Thyroid gland (tissue), 4 donors: ENCODE measurements at places on chromosomes 3 and 15. TPM values are rescaled to one million over a fixed set of nuclear protein-coding genes. Genes with fewer than 3 reads are reported as not detected.

DNA sequence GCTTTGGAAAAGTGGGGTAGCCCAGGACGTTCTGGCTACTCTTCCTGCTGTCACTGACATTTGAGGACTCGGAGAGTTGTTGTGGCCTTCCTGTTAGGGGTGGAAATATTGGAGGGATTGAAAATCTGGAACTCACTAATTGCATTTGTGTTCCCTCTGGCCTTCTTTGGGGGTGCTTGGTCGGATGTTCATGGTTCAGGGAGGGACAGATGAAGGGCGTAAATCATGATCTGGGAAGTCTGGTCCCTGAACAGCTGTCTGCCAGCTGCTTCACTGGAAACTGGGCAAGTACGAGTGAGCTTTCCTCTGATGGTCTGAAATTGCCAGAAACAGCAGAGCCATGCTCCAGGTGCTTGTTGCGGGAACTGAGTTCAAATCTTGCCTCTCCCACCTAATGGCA is 327.8 kb upstream of the C2CD4B start:
- DNase-seq: no peak

DNA sequence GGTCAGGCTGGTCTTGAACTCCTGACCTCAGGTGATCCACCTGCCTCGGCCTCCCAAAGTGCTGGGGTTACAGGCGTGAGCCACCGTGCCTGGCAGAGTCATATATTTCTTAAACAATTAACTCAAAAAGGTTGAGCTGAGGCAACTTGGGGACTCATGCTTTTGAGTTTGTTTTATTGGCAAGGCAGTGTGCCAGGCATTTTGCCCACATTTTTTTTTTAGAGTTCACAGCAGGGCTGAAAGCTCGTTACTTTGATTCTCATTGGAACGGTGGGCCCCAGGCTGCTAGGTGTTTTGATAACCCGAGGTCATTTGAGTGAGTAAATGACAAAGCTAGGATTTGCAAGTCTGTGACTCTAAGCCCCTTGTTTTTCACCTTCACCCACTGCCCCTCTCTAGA is 76.2 kb downstream of the CCK start:
- DNase-seq: peak; percentile 27

DNA sequence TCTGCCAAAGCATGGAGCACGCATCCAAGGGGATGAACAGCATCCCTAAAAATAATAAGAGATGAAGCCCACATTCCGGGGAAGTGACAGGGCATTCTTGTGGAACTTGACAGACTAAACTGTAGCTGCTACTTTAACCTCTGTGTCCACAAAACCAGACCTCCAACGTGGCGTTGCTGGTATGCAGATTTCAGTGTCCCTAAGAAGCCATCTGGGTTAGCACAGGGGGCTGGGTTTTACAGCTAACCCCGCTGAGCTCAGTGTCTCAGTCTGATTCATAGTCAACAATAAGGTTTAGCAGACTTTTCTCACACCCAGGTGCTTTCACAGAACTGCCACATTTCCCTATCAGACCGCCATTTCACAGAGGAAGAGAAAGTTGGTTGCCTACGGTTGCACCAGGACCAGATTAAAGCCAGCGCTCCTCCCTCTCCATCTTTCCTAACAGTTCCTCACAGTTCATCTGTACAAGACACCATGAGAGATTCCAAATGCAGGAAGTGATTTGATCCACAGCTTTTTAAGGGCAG is 61.6 kb upstream of the CTDSPL start:
- DNase-seq: no peak

GRCh38 chr3:78260388-78260787 is 1220.5 kb downstream of the ROBO2 start:
- no peak for DNase-seq

- peak; percentile 3 for DNase-seq
Measured at GRCh38 chr15:77421370-77421700, 647 bp downstream of the HMG20A start.

GRCh38 chr3:36777424-36778218 is 13.3 kb upstream of the DCLK3 start:
- no peak for DNase-seq

- no peak for DNase-seq
Measured at GRCh38 chr3:12427551-12427950, 56.7 kb upstream of the TSEN2 start.

- DNase-seq: no peak
Measured at GRCh38 chr3:56771376-56771775, 30.4 kb downstream of the ARHGEF3 start.

GRCh38 chr15:40338921-40339620 is 1.7 kb downstream of the CCDC9B start:
- peak; percentile 60 for DNase-seq

DNA sequence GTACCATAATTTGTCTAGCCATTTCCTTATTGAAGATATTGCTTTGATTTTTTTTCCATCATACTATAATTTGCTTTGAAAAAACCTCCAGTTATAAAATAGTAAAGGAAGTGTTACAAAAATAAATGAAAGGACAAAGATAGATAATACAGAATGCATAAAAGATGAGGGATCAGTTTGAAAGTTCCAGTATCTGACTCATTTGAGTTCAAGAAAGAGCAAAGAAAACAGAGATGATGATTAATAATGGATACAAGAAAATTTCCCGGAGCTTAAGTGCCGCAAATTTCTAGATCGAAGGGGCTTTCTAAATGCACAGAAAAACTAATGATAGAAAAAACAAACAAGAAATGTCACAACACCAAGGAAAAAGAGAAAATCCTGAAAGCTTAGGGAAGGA is 4.3 kb downstream of the WDR48 start:
- DNase-seq: no peak

DNA sequence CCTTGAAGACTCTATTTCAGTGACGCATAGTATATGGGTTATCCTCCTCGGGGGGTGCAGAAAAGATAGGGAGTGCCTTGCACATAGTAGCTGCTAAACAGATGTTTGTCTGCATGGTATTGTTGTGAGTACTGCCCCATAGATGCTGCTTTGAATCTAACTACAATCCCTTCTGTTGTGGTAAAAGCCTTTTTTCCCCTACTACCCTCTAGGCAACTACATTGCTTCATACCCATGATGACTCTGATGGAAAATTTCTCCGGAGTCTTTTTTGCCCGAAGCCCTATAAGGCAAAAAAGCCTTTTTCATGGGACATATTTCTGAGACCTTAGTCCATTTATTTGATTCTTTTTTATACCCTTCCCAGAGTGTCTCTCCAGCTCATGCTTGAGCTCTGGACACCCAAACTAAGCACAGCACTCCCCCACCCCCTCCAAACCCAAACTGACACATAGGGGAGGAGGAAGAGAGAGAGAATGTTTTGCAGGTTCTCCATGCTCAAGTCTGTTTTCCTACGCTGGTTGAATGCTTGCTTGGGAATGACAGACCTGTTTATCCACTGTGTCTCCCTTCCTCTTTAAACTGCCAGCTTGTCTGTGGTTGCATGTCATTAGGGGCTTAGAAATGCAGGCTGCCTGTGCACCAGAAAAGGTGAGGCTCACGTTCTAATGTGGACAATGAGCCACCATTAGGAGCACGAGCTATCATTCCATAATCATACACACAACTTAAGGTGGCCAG is 52.9 kb downstream of the LRTM1 start:
- no peak for DNase-seq

DNA sequence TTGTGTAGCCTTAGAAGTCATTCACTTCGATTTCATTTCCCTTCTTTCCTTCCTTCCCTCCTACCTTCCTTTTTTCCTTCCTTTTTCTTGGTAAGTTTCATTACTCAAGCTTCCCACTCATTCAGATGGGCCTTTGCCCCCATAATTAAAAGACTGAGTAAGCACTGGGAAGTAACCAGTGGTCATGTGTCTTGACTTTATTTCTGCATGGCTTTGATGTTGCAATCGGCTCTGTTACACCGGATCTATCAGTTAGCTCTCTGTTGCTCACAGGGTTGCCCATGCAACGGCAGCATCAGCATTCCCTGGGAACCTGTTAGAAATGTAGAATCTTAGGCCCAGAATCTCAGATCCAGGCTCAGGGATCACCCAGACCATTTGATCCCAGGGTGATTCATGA is 25.6 kb upstream of the LARS2 start:
- DNase-seq: no peak

DNA sequence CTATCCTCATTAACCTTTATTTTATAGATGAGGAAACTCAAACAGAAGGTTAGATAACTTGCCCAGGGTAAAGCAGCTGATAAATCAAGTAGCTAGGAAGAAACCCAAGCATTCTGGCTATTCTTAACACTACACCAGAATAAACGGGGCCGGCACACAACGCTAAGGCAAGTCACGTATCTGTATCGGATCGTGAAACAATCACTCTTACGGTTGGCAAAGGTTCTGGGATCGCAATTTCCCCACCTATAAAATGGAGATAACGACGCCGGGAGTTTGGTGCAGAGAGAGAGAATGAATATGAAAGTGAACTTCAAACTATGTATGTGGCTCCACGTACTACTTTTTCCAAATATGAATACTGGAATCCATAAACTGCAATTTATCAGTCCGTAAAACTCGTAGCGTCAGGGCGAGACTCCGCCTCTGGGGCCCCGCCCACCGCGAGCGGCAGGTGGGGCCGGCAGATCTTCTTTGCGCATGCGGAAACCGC is 252 bp upstream of the ARMC8 start:
- peak; percentile 93 for DNase-seq

DNA sequence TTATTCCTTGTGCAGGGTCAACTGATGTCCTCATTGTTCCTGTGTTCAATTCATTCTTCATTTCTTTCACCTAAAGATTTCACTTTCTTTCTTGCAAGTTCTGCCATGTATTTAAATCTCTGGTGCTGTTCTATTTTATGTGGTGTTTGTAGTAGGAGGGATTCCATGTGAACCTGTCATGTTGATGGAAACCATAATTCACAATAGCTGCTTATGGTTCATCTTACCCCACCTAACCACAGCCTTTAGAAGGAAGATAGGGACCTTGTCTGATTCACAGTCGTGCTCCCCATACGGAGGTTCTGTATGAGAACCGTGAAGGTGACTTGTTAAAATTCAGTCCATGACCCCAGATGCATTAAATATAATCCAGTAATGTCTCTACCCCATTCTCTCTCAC is 21.9 kb downstream of the SLCO2A1 start:
- no peak for DNase-seq

GRCh38 chr3:101453961-101454360 is 59.1 kb downstream of the SENP7 start:
- DNase-seq: no peak

DNA sequence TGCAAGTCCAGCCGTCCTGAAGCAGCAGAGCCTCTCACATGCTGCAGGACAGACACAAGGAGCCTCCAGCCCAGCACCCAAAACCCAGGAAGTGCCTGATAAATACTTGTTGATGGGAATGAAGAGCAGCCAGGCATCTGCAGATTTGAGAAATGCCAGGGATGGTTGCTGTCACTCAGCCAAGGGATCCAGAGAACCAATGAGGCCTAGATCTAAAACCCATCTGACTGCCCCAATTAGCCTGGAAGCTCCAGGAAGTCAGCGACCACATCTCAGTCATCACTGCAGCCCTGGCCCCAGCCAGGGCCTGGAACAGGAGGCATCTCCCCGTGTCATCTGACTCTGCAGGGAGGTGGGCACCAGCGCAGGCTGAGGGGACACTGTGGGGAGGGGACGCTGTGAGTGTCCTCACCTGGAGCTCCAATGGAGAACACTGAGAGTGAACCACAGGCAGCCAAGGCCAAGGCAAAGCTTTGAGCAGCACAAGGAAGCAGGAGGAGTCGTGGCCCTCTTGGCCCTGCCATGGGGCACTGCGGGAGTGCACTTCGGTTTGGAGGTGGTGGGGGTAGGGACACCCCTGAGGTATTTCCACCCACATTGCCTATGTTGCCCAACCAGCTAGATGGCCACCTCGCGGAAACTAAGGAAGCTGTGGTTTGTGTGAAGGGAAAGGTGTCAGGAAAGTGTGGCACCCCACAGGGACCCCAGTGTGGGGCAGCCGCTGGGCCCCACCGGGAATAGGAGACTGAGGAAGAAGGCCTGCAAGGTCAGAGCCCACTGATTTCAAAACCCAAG is 229.5 kb downstream of the VPS13C start:
- DNase-seq: no peak

GRCh38 chr15:60070838-60071493 is 66.9 kb downstream of the FOXB1 start:
- DNase-seq: no peak

GRCh38 chr3:1439395-1439794 is 346.6 kb downstream of the CNTN6 start:
- DNase-seq: peak; percentile 3

DNA sequence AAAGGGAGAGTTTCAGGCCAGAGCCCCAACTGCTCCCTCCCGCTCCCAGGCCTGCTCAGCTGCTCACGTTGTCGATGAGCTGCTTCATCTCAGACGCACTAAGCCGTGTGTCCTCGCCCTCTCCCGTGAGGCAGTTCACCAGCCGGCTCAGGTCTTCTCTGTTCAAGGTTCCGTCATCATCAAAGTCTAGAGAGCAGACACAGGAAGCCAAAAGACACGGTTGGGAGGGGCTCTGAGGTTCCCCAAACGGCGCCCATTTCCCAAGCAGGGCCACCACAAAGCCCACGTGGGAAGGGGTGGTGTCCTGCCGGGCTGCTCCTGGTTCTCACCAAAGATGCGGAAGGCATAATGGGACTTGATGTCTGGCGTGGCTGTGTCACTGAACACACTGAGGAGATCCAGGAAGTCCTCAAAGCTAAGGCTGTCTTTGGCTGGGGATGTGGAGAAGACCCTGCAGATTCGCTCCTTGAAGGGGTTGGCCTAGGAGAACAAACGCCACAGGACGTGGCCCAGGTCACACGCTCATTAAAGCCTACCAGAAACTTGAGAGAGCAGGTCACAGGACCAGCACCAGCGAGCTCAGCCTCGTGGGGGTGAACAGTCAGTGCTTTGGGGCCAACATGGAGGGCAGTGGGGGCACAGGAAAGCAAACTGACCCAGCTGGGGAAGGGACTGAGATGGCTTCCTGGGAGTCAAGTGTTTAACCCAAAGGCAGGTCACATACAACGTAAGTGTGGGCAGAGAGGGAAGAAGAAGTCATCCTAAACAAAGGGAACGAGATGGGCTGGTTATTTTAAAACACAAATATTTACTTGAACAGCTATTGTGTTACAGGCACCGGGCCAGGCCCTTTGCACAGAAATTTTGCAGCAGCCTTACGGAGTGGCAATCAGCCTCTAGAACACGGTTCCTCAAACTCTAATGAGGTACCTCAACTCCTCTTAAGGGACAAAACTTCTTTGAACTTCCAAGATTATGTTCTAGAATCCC is 2.4 kb downstream of the CIB1 start:
- peak; percentile 12 for DNase-seq

SI gene
- total RNA-seq: not detected

PLS1 gene
- total RNA-seq: 14.8 TPM

MKRN3 gene
- total RNA-seq: 0.44 TPM

DNAH1 gene
- total RNA-seq: 8.8 TPM

DYNLT2B gene
- total RNA-seq: 4.6 TPM

ZNF860 gene
- 0.67 TPM for total RNA-seq

ISL2 gene
- total RNA-seq: not detected

GOLGA6B gene
- total RNA-seq: not detected

FOXB1 gene
- total RNA-seq: not detected

GRIP2 gene
- 0.22 TPM for total RNA-seq

TLR9 gene
- not detected for total RNA-seq

CHRFAM7A gene
- 36.0 TPM for total RNA-seq

TRIM69 gene
- total RNA-seq: 13.3 TPM

MRAS gene
- 56.4 TPM for total RNA-seq

SORD gene
- 550 TPM for total RNA-seq

GOLGA8Q gene
- 19.6 TPM for total RNA-seq

TATDN2 gene
- 21.4 TPM for total RNA-seq

GOLGA8G gene
- not detected for total RNA-seq

BCL6 gene
- total RNA-seq: 109 TPM
